ENCODE measurements at places on chromosomes 3 and 15.
A peak's percentile ranks its signal among the peaks of the same experiment; 100 is the strongest.

- DNase-seq: peak; percentile 93
Observed at GRCh38 chr3:169668957-169669741, 5.6 kb upstream of the MECOM start.

DNA sequence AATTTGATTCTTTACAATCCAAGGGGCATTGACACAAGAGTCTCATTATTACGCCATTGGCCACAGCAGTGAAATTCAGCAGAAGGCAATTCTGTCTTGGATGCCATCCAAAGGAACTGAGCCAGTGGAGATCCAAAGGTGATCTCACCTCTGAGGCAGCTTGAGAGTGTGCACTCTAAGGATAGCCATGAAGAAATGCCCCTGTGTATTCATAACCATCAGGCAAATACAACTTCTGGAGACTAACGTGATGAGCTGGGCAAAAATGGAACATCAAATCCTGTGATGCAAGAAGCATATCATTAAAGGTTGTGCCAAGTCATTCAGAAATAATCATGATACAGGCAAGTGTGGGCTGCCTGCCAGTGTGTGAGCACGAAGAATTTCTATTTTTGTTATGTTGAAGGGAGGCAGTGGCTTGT lies 41.4 kb downstream of the ROBO2 start:
- DNase-seq: no peak

GRCh38 chr15:100241572-100242482 lies 99.9 kb downstream of the ADAMTS17 start:
- peak; percentile 71 for DNase-seq

- peak; percentile 93 for DNase-seq
Observed at GRCh38 chr3:119579366-119580066, at the start of gene ADPRH. ADPRH (plus strand) TSS chr3:119579492; CDS start chr3:119582170, 2,678 bp downstream.

- DNase-seq: no peak
Observed at GRCh38 chr3:23294770-23295387, 91.8 kb downstream of the UBE2E2 start.

DNA sequence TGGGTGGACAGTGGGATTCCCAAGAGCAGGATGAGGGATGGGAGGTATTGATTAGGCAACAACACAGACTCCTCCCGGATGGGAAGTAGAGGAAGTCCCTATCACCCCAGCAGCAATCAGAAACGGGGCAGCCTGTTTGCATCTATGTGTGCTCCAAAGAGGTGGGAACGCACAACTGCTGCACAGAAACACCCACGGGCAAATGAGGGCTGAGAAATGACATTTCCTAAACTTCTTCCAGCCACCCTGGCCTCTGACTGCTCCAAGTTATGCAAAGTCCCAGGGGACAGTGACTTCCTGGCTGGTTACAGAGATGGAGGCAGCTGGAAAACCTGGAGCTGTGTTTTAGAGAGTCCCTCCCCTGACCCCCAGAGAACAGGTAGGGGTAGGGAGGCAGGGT lies 42.6 kb downstream of the HCN4 start:
- no peak for DNase-seq

DNA sequence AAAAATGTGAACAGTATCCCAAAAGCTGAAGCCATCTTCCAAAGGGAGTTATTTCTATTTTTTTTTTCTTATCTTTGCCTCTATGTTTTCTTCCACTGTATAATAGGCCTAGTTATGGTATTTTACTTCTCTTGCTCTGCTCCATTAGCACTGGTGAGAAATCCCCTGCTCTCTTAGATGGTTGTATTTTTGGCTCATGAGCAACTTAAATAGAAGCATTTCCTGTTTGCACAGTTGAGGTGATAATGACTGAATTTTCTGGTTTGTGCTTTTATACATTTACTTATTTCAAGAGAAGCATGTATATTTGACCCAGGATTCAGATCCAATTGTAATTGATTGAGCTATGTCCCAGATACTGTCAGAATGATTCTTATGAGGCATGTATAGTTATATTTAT lies 61.6 kb upstream of the CD200R1L start:
- no peak for DNase-seq

DNA sequence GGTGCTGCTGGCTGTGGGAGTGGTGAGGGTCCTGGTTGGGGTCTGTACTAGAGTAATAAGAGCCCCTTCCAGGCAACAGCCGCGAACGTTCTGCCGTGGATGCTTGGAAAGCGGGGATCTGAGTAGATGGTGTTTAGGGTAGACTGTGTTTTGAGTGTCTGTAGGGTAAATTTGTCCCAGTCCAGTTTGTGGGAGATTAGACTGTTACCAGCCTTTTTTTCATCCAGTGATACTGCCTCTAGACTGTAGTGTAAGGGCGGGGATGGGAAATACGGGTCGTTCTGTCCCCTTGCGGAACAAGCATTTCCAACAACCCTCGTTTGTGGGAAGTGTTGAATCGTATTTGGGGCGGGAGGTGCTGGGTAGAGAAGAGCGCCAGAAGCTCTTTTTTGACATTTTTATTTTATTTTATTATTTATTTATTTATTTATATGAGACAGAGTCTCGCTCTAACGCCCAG lies 424 bp downstream of the HAUS2 start:
- DNase-seq: no peak

DNA sequence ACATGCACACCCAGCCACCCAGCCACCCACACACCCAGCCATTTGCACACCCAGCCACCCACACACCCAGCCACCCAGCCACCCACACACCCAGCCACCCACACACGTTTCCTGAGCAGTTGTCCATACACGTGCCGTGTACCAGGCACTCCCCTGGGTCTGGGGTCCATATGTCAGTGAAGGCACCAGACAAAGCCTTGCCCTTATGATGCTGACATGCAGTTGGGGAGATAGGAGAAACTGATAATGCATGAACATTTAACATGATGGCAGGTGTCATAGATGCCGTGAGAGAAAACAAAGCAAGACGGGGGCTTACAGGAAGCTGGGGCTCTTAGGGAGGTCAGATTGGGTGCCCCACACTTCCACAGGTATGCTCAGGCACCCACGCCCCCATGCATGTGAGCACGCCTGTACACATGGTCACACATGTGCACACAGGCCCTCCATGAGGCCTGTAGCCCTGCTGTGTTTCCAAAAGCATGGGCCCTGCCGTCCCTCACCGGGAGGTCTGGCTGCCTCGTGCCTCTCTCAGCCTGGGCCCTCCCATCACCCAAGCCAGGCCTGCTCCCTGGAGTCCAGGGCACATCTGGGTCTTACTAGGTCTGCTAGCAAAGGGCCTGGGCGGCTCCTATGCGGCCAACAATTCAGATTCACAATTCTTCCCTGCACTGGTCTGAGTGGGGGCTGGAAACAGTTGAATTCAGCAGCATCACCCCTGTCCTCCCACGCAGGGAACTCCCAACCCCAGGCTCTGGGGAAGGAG lies 3.6 kb upstream of the DNAJB8 start:
- DNase-seq: no peak

DNA sequence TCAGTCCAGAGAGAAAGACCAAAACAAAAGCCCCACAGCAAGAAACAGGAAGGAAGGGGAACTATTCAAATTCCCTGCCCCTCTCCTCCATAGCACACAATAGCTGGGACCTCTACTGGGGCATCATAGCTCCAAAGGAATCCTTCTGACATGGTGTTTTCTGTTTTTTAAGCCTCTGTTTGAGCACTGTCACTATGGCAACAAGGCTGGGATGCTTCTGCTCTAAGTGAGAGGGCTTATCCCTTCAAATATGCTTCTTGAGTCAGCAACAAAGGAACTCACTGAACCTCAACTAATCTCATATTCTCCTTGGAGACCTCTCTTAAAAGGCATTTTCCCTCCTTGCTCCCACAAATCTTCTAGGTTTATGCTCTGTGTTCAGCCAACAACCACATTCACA lies 40.5 kb downstream of the MYLK start:
- DNase-seq: peak; percentile 60

DNA sequence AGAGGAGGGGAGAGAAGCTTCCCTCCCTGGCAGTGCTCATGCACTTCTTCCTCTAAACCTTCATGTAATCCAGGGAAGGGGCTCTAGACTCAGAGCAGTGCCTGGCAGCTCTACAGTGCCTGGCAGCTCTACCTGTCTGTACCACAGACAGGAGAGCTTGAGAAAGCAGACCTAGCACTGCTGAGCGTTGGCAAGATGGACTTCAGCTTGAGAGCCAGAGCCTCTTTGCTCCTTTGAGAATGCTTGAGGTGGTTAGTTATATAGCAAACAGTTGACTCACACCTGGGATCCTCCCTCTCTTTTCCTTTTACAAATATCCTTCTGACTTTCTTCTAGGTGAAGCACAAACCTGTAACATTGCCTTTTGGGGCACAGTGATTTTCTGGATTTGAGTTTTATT lies 20.9 kb downstream of the FBXO22 start:
- DNase-seq: no peak

DNA sequence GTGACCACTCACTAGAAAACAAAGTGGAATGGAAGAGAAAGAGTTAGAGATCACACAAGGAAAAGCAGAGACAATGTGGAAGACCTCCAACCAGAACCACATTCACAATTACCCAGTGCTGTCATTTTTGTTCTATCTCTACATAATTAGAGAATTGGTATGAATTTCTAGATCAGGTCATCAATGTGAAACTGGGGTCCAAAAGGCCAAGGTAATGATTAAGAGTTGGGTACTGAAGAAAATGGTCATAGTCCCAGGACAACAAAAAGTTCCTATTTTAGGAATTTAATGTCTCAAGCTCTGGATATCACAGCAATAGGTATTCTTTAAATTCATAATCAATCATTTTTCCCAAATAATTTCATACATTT lies 84.7 kb upstream of the PPIB start:
- no peak for DNase-seq

DNA sequence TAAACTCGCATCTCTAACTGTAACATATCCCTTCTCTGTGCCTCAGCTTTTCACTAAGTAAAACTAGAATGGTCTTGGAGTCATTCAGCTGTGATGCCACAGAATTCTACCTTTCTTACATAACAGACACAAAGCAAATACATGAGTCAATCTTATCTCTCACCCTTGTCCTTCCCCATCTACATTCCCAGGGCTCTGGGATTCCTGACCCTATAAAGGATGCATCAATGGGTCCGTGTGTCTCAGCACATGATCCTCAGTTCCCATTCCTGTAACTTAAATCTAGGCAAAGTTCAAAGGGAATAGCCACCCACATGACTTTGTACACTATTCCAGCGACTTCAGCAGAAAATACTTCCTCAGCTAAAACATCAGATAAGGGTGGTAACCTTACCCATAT lies 11.8 kb upstream of the ARL8B start:
- DNase-seq: no peak

GRCh38 chr3:10387881-10388609 lies 67.1 kb upstream of the SEC13 start:
- no peak for DNase-seq

- DNase-seq: no peak
Observed at GRCh38 chr15:31513178-31513577, 186.5 kb downstream of the KLF13 start.

- DNase-seq: no peak
Observed at GRCh38 chr15:55457401-55458022, 49.2 kb downstream of the PIERCE2 start.

- DNase-seq: no peak
Observed at GRCh38 chr3:138908846-138909245, 38.1 kb downstream of the FOXL2 start.

DNA sequence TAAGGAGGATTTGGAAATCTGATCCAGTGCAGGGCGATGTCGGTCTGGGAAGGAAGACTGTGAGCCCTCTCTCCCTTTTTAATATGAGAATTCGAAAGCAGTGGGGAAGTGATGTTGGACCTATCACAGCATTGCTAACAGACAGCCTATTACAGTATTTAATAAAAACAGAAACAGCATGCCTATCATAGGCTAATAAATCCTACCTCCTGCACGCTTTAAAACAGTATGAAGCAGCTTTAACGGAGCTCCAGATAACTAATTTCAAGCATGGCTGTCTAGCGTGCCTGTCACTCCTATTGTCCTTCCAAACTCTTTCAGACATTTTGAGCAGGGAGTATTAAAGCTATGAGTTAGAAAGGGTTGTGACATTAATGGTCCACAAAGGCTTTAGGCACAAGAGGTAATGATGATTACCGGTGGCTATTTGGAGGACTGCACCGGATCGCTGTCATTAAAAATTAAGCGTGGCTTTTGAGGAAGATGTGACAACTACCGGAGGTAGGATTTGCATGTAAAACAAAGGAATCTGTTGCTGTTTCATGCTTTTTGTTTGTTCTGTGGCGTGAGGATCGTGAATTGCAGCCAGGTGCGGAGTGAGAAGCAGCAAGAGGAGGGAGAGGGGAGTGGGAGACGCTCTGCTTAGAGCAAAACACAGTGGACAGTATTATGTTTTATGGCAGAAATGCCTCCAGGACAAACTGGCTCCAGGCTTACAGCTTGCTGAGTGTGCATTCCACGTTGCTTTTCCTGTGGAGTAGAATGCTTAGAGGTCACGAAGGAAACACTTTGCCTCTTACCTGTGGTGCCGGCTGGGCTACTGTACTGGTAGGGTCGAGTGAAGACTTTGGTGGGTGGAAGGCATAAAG lies at the start of gene KCNMB2:
Gene KCNMB2 (plus strand): TSS at position 226 of the 869 bp plus-strand sequence.
- DNase-seq: peak; percentile 60

DNA sequence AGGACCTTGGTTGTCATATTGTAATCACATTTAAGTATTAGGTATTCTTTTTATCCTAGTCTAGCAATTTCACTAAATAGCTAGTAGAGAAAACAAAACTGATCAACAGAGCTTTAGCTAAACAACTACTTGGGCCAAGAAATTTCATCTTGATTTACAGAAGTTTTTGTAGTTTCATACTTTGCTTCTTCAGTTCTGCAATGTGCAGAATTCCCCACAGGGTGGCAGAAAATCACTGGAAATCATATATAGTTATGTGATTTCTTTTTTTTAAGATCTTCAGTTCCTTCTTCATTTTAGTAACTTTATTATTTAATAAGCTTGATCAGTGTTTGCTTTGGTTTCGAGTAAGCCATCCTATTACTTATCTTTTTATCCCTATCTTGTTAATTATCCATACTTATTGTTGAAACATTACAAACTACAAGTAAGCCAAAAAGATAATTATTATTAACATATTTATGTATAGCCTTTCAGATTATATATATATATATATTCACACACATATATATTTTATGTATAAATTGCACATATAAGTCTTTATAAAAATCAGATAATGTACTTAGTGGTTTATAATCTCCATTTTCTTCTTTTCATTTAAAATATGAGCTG lies 2.2 kb upstream of the BNIP2 start:
- no peak for DNase-seq

Measured in endodermal cell (in vitro differentiated cells).